MM.1S (cell line): ENCODE measurements at places on chromosomes 13 and 19.

GRCh38 chr13:30618930-30619279, 1.2 kb downstream of the USPL1 start:
- no peak for DNase-seq

DNA sequence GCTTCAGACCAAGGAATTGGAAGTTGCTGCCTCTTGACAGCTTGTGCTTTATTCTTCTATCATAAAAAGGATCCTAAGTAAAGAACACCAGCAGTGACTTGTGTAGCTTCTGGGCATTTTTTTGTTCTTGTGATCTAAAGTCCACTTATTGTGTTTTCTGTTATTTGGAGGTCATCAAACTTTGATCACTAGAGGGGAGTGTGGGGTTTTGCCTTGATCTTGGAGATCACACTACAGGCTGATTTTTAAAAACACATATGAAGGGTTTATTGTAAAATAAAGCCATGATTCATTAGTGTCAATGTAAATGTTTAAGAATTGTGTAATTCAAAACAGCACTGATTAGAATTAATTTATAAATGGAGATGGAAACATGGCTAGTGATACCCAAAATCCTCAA, 328.7 kb upstream of the EDNRB start:
- peak; percentile 25 for DNase-seq

- DNase-seq, result no peak
Observed at GRCh38 chr19:42402376-42403116, 12.4 kb upstream of the CNFN start.

GRCh38 chr13:112032186-112032993, 34.6 kb upstream of the SOX1 start:
- no peak for DNase-seq

DNA sequence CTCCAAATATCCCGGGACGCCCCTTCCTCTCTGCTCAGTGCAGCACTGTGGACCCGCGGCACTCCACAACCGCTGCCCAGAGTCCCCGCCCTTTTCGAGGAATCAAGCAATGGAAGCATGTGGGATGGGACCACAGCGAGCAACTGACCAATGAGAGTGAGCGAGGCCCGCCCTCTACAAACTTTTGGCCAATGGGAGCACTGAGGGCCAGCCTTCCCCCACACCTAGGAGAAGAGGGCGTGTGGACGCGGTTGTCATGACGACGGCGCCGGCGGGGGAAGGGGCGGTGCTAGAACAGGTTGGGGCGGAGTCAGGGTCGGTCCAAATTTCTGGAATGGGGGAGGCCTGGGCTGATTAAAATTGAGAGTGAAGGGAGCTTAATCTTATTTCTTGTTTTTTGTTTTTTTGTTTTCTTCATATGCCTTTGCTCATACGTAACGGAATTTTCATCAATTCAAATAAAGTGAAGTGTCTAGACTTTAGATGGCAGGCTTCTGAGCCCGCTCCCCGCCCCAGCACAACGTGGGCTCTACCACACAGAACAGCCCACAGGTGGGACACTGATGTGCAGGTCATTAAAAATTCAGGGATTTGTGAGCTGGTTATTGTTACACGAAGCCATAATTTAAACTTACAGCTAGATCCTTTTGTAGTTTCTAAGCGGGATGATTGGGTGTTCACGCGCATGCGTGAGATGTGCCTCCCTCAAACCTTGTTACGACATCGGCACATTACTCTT, at the start of gene DNAAF3:
TSS of gene DNAAF3 (minus strand) at position 84 of the 739 bp plus-strand sequence. CDS start 200 bp downstream, outside the sequence.
- DNase-seq, result peak; percentile 93

DNA sequence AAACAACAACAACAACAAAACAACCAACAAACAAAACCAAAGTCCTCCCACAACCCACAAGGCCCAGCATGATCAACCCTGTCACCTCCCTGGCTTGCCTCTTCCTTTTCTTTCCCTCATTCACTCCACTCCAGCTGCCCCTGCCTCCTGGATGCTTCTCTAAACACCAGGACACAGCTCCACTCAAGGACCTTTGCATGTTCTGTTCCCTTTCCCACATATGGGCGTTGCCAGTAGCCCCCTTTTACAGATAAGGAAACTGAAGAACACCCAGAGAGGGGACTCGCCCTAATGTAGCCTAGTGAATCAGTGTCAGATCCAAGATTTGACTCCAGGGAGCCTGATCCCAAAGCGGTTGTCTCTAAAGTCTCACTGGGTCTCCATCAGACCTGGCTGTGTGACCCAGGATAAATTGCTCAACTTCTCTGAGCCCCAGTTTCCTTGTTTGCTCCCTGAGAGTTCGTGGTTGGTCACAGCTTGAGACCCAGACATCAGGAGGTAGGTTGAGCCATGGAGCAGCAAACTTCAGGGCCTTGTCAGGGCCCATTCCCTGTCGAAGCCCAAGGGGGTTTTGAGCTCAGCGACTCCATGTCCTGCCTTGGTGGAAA, 3.0 kb upstream of the DOCK6 start:
- no peak for DNase-seq

DNA sequence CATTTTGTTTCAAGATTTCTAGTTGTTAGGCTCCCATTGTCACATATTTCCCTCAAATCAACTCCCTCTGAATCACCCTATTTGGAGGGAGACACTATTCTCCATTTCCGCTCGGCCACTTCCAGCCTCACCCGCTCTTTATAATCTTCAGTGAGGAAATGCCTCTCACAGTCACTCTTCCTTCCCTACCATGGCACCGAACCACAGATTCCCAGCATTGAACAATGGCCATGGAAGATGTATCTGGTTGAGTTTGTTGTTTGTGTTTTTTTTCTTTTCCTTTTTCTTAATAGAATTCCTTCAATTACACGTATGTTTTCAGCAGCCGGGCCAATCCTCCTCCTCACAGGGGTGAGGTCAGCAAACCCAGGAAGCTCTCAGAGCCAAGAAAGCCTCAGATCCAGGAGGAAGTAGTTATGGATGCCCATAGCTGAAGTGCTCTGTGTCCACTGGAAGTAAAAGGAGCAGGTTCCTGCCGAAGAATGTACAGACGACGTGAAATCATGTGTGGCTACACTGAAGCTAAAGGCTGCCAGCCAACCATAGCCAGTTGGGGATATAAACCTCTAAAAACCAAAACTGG, 472.1 kb downstream of the FOXO1 start:
- no peak for DNase-seq

DNA sequence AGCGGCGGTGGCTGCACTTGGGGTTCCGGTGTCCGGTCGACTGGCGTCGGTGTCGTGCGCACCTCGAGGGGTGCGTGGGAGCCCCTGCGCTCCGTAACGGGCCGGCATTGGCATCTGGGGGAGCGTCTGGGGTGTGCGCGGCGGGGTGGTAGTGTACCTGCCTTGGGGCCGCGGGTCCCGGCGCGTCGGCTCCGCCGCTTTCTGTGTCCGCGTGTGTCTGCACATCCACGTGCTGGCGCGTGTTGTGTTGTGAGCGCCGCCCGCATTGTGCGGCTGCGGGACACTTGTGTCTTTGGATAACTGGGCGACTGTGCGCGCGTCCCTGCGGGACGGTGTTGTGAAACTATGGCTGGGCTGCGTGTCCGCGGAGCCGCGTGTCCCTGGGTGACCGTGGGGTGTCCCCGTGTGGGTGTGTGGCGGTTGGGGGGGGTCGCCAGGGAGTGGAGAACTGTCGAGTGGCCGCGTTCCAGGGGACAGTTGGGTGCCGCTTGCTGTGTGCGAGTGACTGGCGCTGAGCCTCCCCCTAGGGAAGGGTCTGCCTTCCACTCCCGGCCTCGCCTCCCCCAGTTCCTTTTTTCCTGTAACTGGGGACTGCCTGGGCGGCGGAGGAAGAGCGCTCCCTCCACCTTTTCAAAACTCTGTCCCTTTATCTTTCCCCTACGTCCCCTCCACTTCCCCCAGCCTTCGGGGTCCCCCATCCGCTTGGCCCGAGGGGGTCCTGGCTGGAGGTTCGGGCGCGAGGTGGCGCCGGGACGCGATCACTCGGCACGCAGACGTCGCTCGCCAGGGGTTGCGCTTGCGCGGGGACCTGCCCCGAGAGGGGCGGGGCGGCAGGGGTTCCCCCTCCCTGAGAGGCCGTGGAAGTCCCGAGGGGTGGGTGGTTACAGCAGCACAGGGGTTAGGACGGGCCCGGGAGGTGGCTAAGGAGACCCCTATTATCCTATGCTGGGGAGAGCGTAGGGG, 5.7 kb upstream of the NFIC start:
- DNase-seq, result no peak

DNA sequence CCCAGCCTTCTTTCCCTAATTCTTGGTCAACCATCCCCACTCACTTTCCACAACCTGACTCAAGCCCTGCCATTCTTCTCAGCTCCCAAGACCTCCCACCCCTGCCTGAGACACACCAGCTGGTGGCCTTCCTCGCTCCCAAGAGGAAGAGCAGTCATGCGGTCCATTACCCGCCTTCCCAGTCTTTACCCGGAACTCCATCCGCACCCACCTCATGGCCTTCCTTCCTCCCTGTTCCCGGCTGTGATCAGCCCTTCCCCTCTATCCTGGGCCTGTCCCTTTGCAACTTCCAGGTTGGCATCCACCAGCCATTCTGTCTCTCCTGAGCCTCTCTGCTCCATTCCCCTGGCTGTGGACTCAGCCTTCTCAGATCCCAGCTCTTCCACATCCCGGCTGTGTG, 18.6 kb upstream of the INSR start:
- no peak for DNase-seq

DNA sequence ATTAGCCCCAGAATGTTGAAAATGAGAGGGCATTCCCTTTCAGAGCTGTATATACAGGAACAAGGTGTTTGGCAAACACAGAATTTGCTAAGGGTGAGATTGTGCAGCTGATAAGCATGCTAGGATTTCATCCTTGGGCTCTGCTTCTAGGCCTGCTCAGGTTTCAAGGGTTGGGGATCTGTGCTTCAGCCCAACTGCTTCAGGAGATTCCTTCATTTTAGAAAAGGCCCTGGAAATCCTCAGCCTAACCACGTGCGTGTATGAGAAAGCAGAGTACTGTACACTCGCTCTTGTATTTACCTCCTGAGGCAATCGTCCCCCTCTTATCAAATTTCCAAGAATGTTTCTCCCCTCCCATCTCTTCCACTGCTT, 291.6 kb upstream of the ARGLU1 start:
- no peak for DNase-seq

DNA sequence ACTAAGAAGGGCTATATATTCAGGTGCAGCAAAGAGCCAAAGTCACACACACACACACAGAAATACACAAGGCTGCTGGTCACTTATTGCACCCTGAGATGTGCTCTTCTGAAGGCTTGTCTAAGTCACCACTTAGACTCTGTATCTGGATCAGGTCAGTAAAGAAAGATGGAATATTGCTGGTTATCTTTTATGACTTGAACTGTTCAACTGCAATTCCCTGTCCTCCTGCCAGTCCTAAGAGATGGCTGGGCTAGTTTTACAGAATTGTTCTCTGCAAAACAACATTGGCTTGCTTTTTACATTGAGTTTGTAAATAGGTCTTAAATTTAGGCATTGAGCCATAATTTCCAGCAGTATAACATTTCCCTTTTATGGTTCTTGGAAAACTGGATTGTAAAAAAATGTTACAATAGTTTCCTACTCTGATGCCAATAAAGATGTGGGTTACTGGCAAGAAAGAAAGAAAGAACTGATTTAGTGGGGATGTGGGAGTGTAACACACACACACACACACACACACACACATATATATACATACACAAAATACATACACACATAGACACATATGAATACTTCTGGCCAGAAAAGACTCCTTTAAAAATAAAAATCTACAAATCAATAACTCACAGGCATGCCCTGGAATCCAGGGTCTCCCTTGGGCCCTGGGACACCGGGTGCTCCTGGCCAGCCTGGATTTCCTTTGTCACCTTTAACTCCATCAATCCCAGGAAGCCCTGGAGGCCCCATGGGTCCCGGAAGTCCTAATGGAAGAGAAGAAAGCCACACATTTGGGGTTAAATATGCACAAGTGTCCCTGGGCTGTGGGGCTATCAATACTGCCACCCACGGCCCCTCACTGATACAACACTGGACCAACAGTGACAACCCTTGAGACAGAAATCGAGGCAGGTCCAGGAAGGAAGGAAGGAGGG, 137.7 kb downstream of the COL4A1 start:
- no peak for DNase-seq

- DNase-seq, result no peak
Observed at GRCh38 chr19:4687396-4687795, 17.3 kb upstream of the MYDGF start.

DNA sequence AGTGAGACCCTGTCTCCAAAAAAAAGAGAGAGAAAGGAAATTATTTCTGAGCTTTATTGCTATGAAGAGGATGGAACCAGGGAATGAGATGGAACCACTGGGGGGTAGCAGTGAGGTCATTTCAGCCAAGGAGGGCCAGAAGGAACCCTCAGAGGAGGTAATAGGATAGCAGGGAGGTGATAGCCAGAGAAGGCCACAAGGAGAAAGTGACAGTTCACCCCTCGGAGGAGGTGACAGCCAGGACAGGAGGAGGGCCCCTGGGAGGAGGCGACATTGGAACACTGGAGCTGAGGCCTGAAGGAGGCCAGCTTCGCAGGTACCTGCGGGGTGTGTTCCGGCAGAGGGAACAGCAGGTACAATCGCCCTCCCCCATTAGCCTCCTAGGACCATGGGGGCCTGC, 675 bp upstream of the PGPEP1 start:
- peak; percentile 43 for DNase-seq

DNA sequence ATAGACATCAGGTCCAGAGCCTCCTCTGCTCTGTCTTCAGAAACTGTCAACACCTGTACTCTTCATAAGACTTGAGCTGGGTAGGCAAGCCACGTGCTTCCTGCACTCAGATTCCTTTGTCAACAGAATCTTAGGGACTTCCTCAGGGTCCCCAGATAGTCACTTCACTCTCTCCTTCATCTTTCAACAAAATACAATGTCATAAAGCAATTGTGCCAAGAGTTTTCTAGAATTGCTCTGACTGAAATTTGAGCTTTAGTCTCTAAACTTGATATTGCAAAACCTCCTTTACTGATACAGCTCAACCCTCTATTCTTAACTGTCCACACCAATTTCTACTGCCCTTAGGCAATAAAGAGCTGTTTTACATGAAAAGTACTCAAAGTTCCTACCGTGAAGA, 179.9 kb downstream of the IRS2 start:
- no peak for DNase-seq

DNA sequence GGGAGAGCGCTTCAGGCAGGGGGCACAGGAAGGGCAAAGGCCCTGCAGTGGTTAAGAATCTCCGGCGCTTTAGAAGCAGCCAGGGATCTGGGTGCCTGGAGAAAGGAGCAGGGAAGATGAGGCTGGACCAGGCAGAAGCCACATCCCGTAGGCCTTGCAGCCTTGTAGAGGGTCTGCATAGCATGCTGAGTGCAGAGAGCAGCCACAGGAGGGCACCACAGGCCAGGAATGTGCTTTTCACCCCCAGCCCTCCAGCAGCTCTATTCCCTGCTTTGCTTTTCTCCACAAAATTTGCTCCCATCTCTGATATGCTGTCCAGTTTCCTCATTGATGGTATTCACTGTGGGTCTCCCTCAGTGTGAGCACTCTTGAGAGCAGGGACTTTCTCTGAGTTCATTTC, 5.7 kb downstream of the WDR62 start:
- peak; percentile 13 for DNase-seq
